ENCODE measurements at places on chromosomes 7 and 10.
A peak's percentile ranks its signal among the peaks of the same experiment; 100 is the strongest.

- no peak for DNase-seq
Observed at GRCh38 chr7:107130487-107131220, 38.1 kb upstream of the HBP1 start.

DNA sequence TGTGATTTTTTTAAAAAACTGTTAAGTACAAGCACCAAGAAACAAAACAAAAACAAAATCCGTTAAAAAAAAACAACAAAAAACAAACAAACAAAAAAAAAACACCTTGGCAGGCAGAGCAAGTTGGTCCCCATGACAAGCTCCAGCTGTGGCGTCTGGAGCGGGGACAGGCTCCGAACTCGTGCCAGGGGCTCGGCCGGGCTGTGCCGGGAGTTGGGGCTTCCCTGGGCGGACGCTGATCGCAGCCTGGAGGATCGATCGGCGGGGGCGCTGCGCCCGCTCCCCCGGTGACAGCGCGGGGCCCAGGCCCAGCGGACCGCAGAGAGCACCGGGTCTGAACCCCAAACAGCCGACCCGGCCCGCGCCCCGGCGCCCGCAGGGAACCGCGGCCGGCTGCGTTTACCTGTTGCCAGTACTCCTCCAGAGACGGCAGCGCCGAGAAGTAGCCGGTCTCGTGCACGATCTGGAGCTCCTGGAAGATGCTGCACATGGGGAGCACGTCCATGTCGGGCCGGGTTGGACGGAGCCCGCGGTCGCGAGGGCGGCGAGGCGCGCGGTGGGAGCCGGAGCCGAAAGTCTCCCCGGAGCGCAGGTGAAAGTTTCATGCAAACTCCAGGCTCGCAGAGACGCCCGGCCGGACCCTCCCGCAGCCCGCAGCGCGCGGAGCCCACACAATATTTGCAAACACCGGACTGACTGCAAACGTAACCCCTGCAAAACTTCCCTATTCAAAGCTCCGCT is at the start of gene KLF6:
Gene KLF6, minus strand, starts transcription at position 700 of the 741 bp plus-strand sequence. Its CDS starts 195 bp downstream, at position 505.
- peak; percentile 52 for DNase-seq

- no peak for DNase-seq
Observed at GRCh38 chr10:92238586-92239098, 52.2 kb downstream of the CPEB3 start.

GRCh38 chr10:77056650-77057049 is 581.0 kb downstream of the KCNMA1 start:
- no peak for DNase-seq

DNA sequence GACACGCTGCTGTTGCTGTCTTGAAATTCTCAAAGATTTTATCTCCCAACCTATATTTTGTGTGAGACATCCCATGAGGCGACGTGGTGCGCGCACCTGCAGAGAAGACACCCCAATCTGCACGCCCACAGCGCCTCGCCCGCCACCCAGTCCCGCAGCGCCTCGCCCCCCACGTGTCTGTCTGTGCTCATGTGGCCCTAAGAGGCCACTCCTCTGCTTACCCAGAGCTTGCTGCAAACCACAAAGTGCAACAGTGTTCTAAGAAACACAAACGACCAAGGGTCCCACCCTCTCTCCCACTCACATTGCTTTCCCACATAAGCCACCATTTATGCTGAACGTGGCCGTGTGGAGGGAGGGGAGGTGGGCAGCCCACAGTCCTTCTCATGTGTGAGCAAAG is 287.2 kb downstream of the PTPRN2 start:
- DNase-seq = no peak

DNA sequence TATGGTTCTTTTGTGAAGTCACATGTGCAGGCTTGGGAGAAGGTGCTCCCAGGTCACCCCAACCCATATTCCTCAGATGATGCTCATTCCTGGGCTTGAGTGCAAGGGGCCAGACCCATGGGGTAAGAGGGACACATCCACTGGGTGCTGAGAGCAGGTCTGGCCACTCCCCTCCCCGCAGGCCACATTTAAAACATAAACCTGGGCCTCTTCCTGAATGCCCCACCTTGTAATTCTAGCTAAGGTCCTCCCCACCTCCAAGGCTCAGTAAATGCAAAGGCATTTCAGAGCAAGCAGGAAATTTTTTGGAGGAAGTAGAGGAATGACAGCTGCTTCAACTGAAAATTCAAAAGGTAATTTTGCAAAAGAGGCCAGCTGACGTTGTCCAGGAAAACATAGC is 172.5 kb downstream of the ARHGAP21 start:
- DNase-seq = no peak

GRCh38 chr7:139771001-139771956 is 6.5 kb downstream of the HIPK2 start:
- no peak for DNase-seq

DNA sequence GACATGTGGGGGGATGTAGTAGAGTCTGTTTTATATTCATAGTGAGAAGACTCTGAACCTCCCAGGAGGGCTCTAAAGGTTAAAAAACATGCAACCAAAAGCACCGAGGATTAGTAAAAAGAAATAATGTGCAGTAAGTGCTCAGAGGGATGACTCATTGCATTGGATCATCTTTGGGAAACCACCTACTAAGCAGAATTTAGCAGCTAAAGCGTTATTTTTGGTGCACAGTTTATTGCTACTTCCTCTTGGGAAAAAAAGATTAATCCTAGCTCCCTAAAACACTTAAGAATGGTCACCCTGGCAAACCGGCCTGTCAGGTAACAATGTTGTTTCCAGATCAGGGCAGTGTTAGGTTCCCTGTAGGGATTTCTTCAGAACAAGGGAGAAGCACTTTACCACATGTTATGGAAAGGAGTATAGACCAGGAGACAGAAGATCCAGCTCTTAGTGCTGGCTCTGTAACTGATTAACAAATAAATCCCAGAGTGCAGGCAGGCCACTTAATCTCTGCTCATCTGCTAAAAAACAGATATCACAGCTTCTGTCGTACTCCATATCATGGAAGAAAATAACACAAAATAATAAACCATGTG is 44.8 kb upstream of the FAM133B start:
- no peak for DNase-seq

GRCh38 chr10:33334805-33335550 is 511 bp upstream of the NRP1 start:
- DNase-seq = peak; percentile 78

DNA sequence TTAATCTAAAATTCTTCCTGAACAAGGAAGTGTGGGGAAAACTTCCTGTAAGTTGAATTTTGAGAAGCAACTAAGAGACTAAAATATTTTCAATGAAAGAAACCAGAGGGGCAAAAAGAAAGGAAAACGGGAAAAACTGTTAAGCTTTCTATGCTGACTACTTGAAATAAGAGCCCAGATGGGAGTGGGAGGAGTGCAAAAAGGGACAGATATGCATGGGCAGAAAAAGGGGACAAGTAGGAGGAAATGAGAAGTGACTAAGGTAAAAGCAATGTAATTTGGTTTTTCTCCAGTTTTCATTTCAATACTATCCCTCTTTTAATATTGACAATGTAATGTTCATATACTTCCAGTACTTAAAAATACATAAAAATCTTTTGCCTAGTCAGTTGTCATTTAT is 11.1 kb downstream of the OGA start:
- no peak for DNase-seq

DNA sequence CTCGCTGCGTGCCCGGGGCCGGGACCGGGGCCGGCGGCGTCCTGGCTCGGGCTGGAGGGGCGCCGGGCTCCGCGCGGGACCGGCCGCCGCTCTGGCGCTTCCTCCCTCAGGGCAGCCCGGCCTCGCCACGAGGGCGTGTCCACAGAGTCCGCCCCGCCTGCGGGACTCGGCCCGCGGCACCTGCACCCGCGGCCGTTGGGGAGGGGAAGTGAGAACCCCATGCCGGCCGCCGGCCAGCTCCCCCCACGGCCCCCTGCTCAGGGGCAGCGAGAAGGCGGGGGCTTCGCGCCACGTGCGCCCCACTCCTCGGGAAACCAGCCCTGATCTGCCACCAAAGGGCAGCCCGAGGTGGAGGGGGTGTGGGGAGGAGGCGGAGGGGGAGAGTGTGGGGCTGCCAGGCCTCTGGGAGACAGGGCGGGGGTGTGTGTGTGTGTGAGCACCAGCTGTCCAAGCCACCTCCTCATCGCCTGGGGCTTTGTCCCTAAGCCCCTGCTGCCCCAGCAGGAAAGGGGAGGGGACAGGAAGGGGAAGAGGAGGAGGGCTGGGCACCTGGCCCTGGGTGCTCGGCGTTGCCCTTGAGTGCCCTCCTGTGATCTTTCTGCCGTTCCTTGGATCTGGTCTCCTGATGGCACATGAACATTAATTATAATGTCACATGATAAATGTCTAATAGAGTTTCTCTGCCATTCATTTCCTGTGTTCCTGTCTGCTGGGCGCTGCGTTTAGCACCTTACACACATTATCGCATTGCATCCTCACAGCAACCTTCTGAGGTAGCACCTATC is at the start of gene PIK3AP1:
Gene PIK3AP1, minus strand, starts transcription at position 93 of the 785 bp plus-strand sequence. CDS start 120 bp downstream, outside the sequence.
- peak; percentile 19 for DNase-seq

DNA sequence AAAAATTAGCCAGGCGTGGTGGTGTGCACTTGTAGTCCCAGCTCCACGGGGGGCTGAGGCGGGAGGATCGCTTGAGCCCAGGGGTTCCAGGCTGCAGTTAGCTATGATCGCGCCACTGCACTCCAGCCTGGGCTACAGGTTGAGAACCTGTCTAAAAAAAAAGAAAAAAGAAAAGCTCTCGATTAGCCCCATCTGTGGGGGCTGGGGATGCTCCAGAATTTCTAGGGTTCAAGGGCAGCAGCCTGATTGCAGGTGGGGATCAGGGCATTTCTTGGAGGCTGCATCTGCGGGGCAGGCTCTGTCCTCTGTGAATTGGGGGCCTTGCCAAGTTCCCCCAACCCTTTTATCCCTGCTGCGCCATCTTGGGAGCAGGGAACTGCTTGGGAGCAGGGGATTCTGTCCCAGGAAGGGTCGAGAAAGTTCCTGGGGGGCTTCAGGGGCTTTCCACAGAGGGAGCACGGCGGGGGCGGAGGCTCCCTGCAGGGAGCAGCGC is 651 bp upstream of the ARPC1A start:
- no peak for DNase-seq

DNA sequence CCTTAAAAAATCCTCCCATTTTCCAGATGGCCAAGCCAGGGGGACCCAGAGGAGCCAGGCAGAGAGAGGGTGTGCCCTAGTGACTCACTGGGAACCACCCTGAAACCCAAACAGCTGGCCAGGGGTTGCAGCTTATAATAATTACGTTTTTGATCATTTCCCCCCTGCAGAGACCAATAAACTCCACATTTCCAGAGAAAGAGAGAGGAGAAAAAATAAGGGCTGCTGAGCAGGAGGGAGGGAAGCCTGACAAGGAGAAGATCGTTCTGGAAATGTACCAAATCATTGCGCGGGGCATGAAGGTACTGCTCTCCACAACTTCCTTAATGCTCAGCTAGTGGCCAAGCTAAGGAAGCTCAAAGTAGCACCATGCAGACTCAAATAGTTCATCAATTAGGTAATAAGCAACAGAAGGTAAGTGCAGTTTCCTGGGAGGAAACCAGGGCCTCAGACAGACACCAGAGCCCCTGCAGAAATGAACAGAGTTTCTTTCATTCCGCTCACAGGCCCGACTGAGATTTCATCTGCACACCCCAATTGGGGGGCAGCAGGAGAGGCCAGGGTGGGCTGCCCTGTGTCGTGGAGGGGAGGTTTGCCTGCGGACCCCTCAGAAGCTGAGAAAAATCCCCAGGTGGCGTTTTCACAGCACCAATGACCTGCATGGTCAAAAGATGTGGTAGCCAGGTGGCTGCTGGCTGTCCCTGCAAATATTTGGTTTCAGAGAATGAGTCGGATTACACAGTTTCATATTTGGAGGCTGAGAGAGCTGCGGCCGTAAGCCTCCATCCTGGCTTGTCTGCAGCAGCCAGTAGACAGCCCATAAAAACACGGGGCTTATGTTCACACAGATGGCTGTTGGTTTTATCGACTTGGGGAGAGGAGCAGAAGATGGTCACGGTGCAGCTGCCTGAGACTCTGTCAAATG is 153.2 kb upstream of the LYZL2 start:
- no peak for DNase-seq

DNA sequence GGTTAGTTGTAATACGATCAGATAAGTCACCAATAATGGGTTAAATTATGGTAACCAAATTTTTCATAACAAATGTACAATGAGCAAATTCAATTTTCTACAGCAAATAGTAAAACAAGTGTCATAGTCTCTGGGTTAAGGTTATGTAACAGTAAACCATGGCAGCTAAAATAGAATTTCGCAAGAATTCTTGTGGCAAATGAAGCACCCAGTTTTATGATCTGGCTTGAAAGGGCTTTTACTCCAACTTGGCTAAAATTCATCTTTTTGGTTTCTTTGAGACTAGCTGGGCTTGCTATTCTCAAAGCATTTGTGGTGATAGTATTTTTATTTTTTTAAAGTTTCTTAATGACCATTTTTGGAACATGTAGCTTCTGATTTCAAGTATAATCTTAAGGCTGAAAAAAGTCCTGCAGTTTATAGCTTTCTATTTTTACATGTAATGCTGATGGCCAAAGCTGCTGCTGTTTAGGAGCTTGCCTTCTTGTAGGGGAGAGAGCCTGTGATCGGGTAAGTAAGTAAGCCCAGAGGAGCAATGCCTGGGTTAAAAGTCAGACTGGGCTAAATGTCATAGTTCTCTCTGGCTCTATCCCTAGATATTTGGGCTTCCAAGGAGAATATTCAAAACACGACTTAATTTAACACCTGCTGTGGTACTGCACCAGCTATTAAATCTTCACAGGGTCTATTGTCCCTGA is 55.5 kb upstream of the SYPL1 start:
- no peak for DNase-seq

GRCh38 chr10:48299692-48300091 is 6.8 kb upstream of the MAPK8 start:
- DNase-seq = no peak

- DNase-seq = no peak
Observed at GRCh38 chr7:101950450-101951119, 133.2 kb downstream of the CUX1 start.

- DNase-seq = no peak
Observed at GRCh38 chr7:28804990-28805389, 153.1 kb downstream of the TRIL start.

GRCh38 chr7:70856901-70857630 is 274.9 kb upstream of the GALNT17 start:
- DNase-seq = peak; percentile 64

- DNase-seq = no peak
Observed at GRCh38 chr10:50824782-50825181, 60.6 kb downstream of the A1CF start.

DNA sequence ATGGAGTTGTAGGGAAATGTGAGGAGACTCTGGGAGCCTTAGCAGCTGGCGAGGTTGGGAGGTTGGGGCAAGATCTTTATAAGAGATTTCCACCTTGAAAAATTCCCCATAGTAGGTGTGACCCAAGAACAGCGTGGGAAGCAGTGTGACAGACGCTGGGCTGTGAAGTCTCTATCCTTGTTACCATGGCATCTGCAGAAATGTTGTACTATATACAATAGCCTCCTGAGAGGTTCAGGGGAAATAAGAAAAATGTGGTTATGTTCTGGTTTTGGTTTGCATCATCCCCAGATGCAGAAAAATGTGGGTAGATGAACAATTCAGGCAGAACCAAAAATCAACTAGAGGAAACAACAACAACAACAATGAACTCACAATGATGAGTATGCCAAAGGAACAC is 498.6 kb downstream of the SH2D4B start:
- DNase-seq = no peak
